Mammary epithelial cell (primary cell): ENCODE measurements at places on chromosomes 16 and 17. TPM values are rescaled to one million over a fixed set of nuclear protein-coding genes. Genes with fewer than 3 reads are reported as not detected.

The TBC1D3C gene
- total RNA-seq = not detected

The GAS7 gene
- not detected in 2 replicates for total RNA-seq

The SYNRG gene
- total RNA-seq = 21.8 and 22.6 TPM in 2 replicates

The METTL23 gene
- total RNA-seq = 27.7 and 31.8 TPM in 2 replicates

The OTOP3 gene
- total RNA-seq = not detected in 2 replicates

The ABCA10 gene
- total RNA-seq = 5.0 TPM

The SLFN14 gene
- total RNA-seq = not detected

GRCh38 chr16:67423611-67424260 is 7.2 kb upstream of the HSD11B2 start:
- DNase-seq = no peak

DNA sequence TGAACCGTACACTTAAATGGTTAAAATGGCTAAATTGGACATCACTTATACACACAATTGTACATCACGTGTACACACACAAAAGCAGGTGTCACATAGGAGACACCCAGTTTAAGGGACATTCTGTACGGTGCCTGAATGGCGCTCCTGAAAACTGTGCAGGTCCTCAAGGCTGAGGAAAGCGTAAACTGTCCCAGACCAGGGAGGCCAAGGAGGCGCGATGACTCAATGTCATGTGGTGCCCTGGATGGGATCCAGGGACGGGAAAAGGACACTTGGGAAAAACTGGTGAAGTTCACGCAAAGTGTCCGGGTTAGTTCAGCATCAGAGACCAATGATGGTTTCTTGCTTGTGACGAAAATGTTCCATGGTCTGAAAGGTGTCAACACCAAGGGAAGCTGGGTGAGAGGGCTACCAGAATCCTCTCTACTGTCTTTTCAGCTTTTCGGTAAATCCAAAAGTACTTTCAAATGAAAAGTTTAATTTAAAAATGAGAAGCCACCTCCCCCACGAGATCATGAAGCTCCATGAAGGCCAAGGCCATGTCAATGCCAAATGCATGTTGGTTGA is 112.2 kb downstream of the CMIP start:
- DNase-seq = no peak

- DNase-seq = no peak
These were observed 24.1 kb downstream of the XYLT1 start for GRCh38 chr16:17446661-17447060.

GRCh38 chr17:5472511-5472910 is 3.7 kb upstream of the DHX33 start:
- no peak for DNase-seq

DNA sequence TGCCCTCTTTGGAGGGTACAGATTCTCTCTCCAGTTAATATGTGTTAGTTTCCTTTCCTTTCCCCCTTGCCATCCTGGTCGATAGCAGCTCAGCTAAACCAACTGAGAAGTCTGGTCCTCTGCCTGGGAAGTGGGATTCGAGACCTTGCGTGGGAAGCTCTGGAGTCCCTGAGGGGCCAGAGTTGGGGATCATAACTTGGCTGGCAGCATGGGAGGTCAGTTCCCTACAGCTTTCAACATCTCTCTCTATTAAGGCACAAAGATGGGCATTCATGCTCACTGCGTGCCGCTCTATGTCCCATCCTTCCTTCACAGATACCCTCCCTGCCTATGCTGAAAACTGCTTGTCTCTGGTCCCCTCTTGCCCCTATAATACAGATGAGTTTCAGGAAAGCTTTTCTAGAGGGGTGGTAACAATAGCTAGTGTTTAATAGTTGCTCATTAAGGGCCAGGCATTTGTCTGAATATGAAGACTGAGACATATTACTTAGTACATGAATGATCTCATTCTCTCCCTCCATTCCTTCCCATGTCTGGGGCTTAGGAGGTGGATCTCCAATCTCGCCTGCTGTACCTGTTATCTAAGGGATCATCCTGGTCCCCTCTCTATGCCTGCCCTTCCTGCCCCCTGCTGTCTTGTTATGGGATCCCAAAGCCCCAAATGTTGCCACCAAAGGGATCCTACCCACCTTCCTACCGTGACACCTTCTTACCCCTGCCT is 10.8 kb downstream of the THRA start:
- no peak for DNase-seq

DNA sequence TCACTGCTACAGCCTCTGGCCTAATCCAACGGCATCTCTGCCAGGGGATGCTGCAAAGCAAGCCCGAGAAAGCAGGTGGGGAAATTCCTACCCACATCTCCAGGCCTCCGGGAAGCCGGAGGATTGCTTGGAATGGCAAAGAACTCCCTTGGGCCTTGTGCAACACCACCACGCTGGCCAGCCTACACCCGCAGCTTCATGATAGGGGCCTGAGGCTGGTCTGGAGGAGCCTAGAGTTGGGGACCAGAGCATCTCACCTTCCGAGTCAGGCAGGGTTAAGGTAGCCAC is 20.3 kb downstream of the GGA3 start:
- no peak for DNase-seq

DNA sequence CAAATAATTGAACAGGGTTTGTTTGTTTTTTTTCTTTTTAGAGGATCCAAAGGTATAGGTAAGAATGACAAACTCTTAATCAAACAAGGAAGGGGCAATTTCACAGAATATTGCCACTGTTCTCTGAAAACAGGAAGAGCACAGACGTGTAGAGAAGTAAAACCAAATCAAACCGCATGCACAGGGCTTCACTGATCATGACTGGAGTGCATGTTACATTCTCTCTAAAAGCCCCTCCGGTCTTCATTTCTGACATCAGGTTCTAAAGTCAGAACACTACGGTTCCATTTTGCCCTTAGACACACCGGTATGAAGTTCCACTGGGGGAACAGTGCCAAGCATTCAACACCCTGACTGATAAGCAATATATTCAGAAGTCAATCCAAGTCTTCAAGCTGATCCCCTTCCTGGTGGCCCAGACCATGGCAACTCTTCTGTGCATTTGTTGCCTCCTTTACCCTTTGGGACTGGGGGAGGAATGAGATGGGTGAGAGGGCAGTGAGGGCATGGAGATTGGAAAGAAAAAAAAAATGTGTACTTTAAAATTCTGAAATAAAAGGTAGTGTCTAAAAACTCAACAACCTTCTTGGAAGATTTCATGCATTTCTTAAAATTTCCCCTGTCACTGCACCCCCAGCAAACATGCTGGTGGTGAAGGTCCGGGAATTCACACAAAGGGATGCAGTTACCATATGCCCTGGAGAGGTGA is 1.4 kb downstream of the MMD start:
- DNase-seq = no peak

DNA sequence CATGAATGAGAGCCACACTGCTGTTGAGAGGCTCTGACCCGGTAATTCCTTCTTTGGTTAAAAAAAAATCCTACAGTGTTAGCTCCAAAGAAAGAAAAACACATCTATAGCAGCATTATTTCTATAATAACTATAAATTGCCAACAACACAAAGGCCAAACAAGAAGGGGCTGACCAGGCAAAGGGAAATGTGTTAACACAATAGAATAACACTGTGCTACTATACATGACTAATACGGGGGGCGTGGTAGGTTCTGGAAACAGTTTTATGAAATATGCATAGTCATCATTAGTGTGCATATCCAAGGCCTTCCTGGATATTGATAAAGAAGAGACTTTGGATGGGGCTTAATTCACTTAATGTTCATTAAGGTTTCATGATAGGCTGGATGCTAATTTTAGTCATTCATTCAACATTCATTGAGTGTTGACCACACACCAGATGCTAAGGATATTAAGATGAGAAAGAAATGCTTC is 50.0 kb upstream of the CCL1 start:
- DNase-seq = no peak

GRCh38 chr17:81508639-81509206 is 3.9 kb downstream of the ACTG1 start:
- DNase-seq = peak; percentile 54

DNA sequence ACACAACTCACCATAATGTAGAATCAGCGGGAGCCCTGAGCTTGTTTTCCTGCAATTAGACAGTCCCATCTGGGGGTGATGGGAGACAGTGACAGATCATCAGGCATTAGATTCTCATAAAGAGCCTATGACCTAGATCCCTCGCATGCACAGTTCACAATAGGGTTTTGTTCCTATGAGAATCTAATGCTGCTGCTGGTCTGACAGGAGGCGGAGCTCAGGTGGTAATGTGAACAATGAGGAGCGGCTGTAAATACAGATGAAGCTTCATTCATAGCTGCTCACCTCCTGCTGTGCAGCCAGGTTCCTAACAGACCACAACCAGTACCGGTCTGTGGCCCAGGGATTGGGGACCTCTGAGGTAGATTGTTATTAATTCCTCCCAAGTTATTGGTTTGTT is 2.9 kb upstream of the DOK4 start:
- no peak for DNase-seq

- no peak for DNase-seq
These were observed 16.2 kb upstream of the MRC2 start for GRCh38 chr17:62611292-62611691.
